ENCODE measurements at places on chromosomes 1 and 21.

DNA sequence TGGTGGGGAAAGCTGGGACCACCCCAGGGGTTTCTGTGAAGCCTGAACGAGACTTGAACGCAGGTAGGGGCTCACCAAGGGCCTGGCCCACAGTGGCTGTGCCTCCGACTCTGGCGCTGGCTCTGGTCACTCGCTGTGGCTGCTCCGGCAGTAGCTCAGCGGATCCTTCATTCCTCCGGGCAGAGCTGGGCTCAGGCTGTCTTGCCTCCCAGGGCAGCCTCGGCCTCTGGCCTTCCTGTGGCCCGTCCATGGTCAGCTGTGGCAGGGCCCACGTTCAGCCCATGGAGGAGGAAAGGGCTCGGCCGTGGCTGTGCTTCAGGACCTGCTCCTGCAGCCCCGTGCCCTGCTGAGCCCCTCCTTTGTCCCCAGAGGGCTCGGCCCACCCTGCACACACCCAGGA is 162.9 kb upstream of the C1orf174 start:
- DNase-seq: no peak

DNA sequence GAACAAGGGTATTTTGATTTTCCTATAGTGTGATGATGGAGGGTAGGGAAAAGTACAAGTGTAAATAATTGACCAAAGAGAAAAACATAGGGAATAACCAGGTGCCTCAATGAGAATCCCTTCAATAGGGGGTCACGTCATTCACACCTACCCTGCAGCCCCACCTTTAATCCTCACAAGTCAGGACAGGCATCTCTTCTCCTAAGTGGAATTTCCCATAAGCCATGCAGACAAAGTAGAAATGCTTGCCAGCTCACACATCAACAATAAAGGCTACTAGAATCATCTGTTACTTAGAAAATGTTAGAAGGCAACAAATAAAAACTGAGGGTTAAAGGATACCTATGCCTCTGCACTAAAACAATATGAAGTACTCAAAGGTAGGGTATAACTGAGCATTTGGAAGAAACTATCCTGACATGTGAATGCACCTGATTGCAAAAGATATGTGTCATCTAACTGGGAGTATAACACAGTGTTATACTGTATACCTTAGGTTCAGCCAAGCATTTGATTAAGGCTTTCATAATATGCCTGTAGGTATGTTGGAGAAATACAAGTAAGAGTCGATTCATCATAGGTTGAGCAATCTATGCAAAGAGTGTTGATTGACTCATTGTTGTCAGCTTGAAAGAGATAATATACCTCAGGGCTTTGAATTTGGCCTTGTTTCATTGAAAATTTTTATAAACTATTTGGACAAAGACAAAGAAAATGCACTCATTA is 32.4 kb upstream of the ATP1A1 start:
- DNase-seq: no peak

- no peak for DNase-seq
These were observed 1.9 kb upstream of the TSNAX start for GRCh38 chr1:231526536-231526935.

DNA sequence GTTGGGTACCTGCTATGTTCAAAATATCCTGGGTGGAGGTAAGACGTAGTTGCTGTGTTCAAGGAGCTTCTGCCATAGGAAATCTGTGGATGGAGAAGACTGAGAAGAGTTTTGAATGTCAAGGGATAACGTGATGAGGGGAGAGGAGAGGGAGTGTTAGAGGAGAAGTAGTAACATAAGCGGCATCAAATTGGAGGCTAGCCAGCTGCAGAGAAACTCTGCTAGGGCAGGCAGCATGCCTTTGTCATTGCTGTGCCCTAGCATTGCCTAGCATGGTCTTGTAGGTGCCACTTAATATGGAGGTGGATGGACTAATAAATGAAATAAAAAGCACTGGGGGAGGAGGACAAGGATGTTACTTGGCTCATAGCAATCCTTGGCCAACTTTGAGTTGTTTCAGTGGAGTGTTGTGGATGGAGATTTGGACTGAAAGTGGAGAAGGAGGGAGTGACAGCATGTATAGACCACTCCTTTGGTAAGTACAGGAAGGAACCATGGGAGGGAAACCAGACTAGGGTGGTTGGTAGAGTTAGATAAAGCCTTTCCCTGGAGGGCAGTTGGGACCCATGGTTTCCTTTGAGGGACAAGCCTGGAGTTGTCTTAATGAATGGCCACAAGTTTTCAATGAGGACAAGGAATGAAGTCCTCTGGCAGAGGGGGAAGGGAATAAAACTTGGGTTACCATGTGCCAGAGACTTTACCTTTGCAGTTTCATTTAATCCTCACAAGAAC is 6.3 kb downstream of the VANGL1 start:
- DNase-seq: no peak

DNA sequence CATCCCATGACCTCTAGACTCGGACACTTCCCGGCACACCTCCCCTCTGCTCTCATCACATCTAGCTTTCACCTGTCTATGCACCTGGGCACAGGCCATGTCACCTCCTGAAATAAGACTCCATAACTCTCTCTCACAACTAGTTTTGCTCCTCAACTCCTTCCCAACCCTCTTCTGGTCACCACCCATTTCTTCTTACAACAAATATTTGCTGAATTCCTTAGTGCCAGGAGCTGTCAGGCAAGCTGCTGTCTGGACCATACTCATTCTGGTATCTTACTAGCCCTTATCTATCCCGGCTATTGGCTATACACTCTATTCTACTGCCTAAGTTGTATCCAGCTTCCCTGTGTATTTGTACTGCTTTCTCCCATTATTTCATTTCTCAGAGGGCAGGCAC is 49.1 kb downstream of the LRRC71 start:
- no peak for DNase-seq

DNA sequence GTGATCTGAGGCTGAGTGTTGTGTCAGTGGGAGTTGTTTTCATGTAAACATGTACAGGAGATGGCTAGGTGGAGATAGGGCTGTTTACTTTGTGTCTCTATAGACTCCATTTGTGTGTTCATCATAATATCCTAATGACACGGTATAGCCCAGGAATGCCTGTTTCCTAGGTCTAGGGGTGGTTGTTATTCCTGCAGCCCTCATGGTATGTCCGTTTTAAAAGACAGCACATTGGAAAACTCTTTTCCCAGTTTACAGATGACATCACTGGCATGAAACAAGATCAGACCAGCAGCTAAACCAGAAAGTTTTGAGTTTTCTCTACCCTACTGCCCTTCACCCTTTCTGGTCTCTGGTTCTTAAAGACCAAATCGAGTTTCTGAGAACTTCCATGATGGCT is 227.3 kb upstream of the TMEM51 start:
- no peak for DNase-seq

- no peak for DNase-seq
These were observed 1278.3 kb downstream of the AMY1C start for GRCh38 chr1:105027838-105028471.

- DNase-seq: no peak
These were observed 20.4 kb downstream of the H3-3A start for GRCh38 chr1:226082959-226083301.

GRCh38 chr21:16540966-16541727 is 811.4 kb downstream of the USP25 start:
- DNase-seq: no peak

GRCh38 chr21:28334407-28334806 is 658.3 kb downstream of the LTN1 start:
- DNase-seq: no peak

- DNase-seq: no peak
These were observed 678.7 kb downstream of the MATN1 start for GRCh38 chr1:30044656-30045144.

DNA sequence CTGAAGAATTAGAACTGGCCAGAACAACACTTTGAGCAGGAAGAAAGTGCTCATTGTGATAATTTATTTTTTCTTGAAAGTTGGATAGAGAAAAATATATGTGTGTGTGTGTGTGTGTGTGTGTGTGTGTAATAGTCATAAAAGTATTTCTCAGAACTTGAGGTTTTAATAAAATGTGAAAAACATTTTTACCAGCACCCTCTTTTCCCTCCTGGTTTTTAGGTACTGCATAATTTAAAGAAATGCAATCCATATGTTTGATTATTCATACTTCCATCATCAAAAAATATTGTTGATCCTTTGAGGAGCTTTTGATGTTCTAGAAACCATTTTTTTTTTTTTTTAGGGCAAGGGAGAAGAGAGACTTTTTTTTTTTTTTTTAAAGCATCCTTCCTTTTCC is 66.8 kb upstream of the JUN start:
- no peak for DNase-seq

DNA sequence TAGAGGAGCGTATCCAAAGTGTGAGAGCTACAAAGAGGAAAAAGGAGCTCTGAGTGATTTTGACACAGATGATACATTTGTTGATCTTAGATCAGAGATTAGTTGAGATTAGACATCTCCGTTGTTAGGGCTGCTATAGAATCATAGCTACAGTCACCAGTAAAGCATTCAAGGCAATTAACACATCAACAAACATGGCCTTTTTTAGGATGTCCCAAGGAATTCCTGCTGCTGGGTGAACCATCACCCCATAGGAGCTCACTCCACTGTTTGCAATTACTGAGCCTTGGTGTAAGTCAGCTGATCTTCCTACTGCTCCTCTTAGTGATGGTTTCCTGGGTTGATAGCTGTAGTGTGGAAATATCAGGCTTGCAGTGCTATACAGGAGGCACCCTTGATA is 6.7 kb upstream of the RSRP1 start:
- DNase-seq: no peak

GRCh38 chr1:52294580-52294979 is 71.4 kb downstream of the CC2D1B start:
- DNase-seq: no peak

DNA sequence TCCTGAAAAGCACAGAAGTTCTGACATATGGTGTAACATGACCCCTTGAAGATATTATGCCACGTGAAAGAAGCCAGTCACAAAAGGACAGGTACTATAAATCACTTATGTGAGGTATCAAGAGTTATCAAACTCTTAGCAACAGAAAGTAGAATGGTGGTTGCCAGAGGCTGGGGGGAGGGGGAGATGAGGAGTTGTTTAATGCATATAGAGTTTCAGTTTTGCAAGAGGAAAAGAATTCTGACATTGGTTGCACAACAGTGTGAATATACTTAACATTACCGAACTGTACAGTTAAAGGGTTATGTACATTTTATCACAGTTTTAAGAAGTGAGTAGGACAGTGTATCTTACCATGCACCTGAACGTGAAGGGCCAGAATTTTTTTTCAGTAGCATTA is 80.0 kb downstream of the USP25 start:
- DNase-seq: no peak

- DNase-seq: no peak
These were observed 70.0 kb upstream of the PTGS2 start for GRCh38 chr1:186750257-186750656.

- no peak for DNase-seq
These were observed 33.1 kb downstream of the UBE2U start for GRCh38 chr1:64236541-64236954.

DNA sequence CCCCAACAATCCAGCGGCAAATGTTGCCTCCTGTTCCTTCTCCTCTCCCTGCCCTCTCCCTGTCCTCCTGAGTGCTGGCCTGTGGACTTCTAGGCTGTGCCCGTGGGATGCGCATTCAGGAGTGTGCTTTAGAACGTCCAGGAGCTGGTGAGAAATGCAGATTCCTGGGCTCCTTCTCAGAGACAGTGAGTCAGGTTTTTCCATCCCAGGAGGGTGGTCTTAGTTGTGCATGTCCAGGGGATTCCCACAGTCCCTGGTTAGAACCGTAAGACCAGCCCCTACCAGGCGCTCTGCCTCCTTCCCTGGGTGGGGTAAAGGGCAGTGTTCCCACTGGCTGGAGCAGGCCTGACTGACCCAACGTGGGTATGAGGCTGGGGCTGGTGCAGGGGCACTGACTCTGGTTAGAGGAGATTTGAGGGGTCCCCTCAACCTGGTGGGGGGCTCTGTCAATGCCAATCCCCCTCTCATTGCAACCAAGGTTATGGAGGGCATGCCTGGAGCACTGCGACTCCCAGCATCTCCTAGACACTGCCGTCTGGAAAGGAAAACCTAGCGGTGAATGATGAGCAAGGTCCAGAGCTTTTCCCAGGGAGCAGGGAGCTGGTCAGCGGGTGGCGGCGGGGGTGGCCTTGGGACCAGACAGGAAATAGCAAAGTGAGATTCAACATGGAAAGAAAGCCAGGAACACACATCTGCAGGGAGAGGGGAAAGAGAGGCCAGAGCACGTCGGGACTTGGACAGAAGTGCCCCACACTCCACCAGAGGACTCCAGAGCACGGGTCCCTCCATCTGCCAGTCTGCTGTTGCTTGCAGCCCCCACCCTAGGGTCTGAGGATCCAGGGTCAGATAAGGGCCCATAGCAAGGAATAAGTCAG is 38.5 kb downstream of the HSPG2 start:
- DNase-seq: no peak

DNA sequence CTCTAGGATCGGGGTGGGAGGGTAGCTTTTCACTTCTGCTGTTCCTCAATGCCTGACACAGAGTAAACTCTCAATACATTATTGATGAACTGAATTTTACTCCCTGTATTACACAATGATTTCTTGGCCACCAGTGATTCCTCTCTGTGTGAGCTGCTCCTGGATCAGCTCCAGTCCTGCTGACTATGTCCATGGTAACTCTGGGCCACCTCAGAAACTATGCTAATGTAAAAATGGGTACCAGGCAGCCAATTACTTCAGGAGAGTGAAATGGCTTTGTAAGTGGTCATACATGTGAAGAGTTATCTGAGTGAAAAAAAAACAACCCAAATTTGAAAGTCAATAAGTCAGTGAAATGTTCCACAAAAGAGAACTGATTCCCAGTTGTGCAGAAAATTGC is 311.0 kb downstream of the KCNH1 start:
- DNase-seq: no peak

GRCh38 chr1:28290851-28291250 is 31.5 kb downstream of the SESN2 start:
- no peak for DNase-seq

- no peak for DNase-seq
These were observed 19.7 kb downstream of the SYNJ1 start for GRCh38 chr21:32708069-32708468.

DNA sequence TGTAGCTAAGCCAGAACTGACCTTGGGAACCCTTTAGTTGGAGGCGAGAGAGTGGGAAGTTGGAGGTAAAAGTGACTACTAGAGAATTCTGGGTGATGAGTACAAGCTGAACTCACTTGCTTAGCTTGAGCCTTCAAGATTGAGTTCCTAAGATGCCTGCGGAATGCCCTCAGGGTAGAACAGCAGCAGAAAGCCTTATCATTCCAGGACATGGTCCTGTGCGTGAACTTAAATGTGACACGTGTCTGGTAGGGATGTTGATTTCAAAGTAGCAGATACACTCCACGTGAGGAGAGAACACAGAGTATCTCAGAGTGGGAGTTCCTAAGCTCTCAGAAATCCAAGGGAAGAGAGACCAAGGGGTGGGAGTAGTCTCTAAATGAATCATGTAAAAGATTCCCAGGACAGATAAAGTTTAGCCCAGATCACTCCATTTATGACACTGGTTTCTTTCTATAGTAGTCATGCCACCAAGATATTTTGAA is 60.1 kb downstream of the KCNK1 start:
- no peak for DNase-seq

- DNase-seq: no peak
These were observed 3.0 kb downstream of the SWT1 start for GRCh38 chr1:185159966-185160365.

- no peak for DNase-seq
These were observed 981 bp upstream of the KIAA1614 start for GRCh38 chr1:180911640-180912191.

- DNase-seq: no peak
These were observed 322.4 kb downstream of the SETD4 start for GRCh38 chr21:35737899-35738346.

Data from amygdala (tissue), 56 donors.